ENCODE measurements at places on chromosomes 3 and 15. TPM values are rescaled to one million over a fixed set of nuclear protein-coding genes. Genes with fewer than 3 reads are reported as not detected.

ROBO1 gene
- total RNA-seq: 15.9 TPM

PIGZ gene
- total RNA-seq: 1.6 TPM

NOX5 gene
- 0.30 TPM for total RNA-seq

CCDC80 gene
- 74.9 TPM for total RNA-seq

TPRG1 gene
- 0.38 TPM for total RNA-seq

NUP210 gene
- 40.7 TPM for total RNA-seq

RGMA gene
- 0.15 TPM for total RNA-seq

GAP43 gene
- not detected for total RNA-seq

IL17RC gene
- total RNA-seq: 16.6 TPM

PLA2G4E gene
- not detected for total RNA-seq

GMPS gene
- 90.0 TPM for total RNA-seq

BDH1 gene
- total RNA-seq: 4.9 TPM

SUSD5 gene
- 3.7 TPM for total RNA-seq

GOLGA8T gene
- total RNA-seq: 1.3 TPM

ERICH6 gene
- not detected for total RNA-seq

CLRN1 gene
- not detected for total RNA-seq

HRG gene
- not detected for total RNA-seq

STX19 gene
- total RNA-seq: not detected

ZMYND10 gene
- 1.1 TPM for total RNA-seq

UROC1 gene
- total RNA-seq: not detected
